ENCODE measurements at places on chromosomes 3 and 15.

GRCh38 chr15:31446546-31446945 lies 119.9 kb downstream of the KLF13 start:
- DNase-seq, result no peak

GRCh38 chr3:152198665-152199064 lies 70.1 kb upstream of the MBNL1 start:
- DNase-seq, result no peak

DNA sequence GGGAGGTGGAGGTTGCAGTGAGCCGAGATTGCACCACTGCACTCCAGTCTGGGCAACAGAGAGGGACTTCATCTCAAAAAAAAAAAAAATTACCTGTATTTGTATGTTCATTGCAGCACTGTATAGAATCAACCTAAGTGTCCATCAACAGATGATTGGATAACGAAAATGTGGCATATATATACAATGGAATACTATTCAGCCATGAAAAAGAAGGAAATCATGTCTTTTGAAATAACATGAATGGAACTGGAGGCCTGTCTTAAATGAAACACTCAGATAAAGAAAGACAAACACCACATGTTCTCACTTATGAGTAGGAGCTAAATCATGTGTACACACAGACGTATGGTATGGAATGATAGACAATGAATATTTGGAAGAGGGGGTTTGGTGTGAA lies 59.4 kb upstream of the MEF2A start:
- DNase-seq, result no peak

DNA sequence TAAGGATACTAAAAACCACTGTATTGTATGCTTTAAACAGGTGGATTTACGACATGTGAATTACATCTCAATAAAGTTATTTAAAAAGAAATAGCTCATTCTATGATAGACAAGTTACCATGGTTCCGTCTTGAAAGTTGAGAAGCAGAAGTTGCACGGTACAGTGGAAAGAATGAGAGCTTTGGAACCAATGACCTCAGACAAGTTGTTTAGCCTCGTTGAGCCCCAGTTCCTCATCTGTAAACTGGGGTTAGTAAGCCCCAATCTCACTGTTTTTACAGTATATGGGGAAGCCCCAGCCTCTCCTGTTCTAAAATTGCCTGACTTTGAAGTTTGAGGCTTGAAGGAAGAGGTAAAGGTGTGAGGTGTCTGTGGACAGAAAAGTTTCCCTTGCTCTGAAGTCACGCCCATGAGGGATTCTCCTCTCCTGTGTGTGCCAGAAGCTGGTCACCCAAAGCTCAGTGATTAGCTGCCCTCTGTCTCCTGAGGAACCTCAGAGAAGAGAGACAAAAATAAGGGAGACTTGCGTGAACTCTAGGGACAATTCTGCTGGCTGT lies 10.0 kb downstream of the CRYGS start:
- no peak for DNase-seq

DNA sequence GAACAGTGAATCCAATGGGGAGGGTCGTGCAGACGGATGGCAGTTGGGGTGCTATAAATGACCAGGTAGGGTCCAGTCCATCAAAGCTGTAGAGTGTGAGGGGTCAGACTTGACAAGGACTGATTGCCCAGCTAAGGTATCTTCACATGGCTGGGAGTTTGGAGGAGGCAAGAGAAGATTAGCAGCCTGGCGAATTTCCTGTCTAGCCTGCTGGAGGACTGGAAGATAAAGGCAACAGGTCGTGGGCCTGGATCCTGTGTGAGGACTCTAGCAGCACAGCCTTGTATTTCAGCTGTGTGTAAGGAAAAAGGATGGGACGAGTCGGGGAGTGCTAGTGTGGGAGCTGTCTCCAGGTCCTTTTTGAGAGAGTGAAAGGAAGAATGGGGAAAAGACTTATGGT lies 17.6 kb downstream of the CCR5AS start:
- DNase-seq, result no peak

GRCh38 chr15:66964111-66964738 lies 101.2 kb upstream of the SMAD3 start:
- DNase-seq, result no peak

DNA sequence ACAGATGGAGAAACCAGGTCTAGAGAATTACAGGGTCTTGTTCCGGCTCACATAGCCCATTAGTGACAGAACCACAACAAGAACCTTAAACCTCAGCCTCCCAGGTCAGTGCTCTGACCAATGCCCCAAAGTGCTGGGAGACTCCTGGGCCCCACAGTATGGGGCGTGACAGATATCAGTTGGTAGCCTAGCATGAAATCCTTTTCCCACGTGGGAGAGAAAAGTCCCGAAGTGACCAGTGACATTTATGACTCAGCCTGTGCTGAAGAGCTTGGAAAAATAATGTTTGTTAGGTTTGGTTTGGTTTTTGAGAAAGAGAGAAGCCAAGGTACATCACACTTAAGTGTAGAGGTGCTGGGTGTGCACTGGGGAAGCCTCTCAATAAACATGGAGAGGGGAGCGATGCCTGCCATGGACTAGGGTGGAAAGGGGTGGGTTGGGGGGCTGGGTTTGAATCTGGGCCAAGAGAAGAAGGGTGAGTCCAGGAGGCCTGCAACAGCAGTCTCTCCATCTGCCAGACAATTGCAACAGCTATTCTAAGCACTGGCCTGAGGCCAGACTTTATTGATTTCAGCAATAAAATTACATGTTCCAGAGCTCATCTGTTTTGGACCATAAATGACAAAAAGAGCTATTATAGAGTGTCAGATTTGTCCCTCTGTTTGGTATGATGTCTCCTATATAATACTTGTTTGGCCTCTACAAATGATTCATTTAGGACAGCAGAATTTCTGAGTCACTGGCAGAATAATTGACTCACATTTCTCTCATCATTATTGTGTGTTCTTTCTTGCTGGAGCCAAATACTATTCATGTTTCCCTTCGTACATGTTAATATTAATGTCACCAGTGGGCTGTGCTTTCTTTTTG lies 43.4 kb downstream of the C2CD4A start:
- no peak for DNase-seq

GRCh38 chr15:59013246-59013873 lies 25.9 kb downstream of the RNF111 start:
- DNase-seq, result no peak

DNA sequence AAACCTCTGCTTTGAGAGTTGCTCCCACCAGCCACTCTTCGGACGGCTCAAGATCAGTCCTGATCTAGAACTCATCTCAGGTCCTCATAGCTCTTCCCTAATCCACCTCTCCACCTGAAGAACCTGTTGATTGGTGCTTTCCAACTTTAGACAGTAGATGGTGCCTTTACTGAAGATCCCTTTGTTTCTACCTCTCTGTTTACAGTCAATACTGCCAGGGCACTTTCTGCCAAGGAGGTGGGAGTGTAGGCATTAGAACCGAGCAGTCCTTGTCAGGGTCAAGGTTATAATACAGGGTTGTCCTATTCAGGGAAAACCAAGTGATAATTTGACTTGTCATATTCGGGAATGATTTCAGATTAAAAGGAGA lies 1.2 kb downstream of the CGNL1 start:
- no peak for DNase-seq

DNA sequence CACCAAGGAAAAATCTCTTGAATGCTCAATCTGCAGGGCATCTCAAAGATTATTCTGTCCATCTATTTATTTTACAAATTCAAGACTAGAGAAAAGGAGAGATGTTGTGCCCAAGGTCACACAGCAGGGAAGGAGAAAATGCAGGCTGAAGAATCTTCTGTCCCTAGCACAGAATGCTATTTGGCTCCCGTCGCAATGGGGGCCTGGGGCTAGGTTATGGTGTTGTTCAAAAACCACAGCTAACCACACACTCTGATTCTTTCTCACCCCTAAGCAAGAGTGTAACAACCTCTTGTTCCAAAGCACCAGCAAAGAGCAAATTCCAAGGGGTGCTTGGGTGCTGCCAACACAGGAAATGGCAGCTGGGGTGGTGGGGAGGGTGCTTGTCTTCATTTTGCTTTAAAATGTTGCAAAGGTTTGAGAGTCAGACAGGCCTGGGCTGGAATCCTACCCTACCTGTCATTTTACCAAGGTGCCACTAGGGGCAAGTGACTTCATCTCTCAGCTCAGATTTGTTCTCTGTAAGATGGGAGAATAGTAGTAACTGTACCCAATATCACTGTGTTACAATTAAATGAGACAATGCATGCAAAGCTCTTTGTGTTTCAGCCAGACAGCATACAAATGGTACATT lies 112.5 kb downstream of the ADAMTS9 start:
- DNase-seq, result no peak

DNA sequence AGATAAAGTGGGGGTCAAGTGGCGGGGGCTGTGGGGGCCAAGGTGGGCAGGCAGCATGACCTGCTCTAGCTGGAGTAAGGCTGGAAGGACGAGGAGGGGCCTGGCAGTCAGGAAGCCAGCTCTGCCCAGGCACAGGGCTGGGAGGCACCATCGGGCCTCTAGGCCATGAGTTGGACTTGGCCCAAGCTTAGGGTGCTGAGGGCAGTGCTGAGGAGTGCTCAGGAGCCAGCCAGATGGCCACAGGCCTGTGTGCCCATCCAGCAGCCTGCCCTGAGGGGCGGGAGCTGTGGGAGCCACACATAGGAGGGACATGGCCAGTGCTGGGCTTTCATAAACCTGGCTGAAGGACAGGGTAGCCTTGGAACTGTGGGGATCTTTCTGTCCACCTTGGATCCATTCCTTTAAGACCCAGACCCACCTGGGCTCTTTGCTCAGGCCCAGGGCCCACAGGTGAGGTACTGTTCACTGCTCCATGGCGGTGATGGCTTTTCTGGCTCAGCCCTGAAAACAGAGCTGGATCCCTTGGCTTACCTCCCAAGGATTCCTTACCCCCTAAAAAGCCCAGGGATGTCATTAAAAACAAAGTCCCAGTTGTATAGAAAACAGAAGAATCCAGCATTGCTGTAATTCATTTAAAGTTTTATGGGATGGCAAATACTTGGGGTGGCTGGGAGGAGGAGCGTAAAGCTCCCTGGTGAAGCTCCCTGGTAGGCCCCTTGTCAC lies 137.0 kb downstream of the DNAJB8 start:
- DNase-seq, result no peak

GRCh38 chr15:66409565-66410108 lies 22.9 kb downstream of the MAP2K1 start:
- DNase-seq, result no peak

- DNase-seq, result no peak
These were observed at the start of gene HYAL1 for GRCh38 chr3:50303013-50303815. HYAL1 (minus strand) TSS chr3:50303574; CDS start chr3:50302956, 618 bp downstream.

DNA sequence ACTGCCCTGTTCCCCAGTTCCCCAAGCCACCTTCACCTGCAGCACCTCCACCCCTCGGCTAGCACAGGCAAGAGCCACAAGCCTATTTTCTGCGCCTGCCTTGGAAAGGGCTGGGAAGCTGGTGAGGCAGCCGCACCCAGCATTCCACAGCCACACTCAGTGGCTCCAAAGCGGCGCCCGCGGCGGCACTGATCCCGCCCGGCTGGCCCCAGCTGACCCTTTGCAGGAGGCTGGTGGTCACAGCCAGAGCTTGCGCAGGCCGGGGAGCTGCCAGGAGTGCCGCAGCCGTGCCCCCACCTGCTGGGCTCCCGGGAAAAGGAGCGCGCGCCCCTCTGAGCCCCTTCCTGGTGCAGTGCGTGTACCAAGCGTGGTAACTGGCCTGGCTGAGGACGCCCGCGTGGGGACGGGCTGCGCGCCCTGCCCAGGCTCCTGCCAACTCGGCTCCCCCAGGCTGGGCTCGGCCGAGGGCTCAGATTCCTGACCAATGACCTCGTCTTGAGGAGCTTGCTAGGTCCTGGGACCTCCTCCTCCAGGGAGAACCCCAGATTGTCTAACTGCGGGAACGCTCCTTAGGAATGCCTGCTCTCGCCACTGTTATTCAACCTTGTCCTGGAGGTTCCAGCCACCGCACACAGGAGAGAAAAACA lies 13.3 kb downstream of the GRAMD2A start:
- no peak for DNase-seq

DNA sequence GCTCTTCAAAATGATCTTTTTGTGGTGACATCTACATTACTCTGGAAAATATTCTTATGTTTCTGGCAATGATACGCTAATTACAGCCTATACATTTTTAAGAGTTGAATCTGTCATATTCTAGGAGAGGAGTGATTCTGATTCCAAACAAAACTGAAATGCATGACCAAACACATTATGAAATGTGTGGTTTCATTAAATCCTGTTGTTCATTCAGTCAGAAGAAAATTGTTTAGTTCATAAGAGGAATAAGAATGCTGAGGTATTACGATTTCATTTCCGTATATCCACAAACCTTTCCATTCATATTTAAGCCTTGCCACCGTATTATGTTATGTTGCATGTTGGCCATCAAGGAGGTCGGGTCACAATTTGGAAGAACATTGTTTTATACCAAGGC lies 345.1 kb downstream of the FEZF2 start:
- DNase-seq, result no peak

GRCh38 chr3:114809668-114810413 lies 337.2 kb downstream of the ZBTB20 start:
- DNase-seq, result peak; percentile 1

GRCh38 chr15:42602501-42602900 lies 27.1 kb downstream of the STARD9 start:
- DNase-seq, result no peak

DNA sequence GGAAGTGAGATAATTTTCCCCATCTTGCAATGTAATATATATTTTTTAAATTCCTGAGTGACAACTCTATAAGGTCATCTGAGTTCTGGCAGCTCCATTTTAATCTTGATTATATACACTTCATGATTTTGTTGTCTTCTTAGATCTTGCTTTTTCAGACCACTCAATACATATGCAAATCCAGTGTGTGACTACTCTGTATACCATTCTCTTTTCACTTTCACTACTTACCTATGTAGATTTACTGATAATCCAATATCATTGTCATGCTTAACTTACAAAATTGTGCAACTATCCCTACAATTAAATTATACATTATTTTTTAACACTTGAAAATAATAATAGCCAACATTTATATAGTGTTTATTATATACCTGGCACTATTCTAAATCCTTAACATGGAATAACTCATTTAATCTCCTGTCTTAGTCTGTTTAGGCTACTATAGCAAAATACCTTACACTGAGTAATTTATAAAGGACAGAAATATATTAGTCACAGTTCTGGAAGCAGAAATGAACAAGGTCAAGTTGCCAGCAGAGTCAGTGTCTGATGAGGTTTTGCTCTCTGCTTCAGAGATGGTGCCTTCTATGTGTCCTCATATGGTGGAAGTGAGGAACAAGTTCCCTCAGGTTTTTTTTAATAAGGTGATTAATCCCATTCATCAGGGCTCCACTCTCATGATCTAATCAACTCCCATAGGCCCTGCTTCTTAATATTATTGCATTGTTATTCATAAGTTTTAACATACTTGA lies 338.5 kb downstream of the TUSC7 start:
- no peak for DNase-seq

GRCh38 chr3:79255702-79256101 lies 512.1 kb downstream of the ROBO1 start:
- no peak for DNase-seq

- DNase-seq, result no peak
These were observed 122.5 kb upstream of the SPRED1 start for GRCh38 chr15:38130205-38130567.

DNA sequence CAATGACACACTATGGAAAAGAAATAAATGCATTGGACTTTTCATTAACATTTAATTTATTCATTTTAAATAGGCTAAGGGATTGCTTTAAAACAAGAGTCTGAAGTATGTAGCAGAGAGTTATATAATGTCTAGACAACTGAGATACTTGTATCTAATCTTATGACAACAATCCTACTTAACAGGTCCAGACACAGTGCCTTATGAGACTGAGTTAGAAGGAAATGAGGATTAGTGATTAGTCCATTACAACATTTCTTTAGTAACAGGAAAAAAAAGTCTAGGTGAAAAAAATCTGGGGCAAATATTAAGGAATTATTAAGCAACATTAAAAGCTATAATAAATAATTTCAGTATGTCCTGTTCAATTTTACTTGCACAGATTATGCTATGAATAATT lies 140.6 kb downstream of the MEIS2 start:
- no peak for DNase-seq

Data from stimulated activated CD8-positive, alpha-beta memory T cell treated with anti-CD3 and anti-CD28 coated beads, Interleukin-2, amount 100 ng/mL, for 1 hour (primary cell).